ENCODE measurements at places on chromosomes 2 and 18.

- no peaks in the 10 kb centered on the region for H3K27me3 ChIP-seq
- H3K4me1 ChIP-seq = peaks cover 7% of the 10 kb centered on the region
- no peak overlapping the region for H3K27ac ChIP-seq
- H3K4me3 ChIP-seq = no peak overlapping the region
Measured at GRCh38 chr2:148046802-148047201, 25.9 kb downstream of the MBD5 start.

- H3K27me3 ChIP-seq = no peaks in the 10 kb centered on the region
- H3K27ac ChIP-seq = no peak overlapping the region
- no peak overlapping the region for H3K4me3 ChIP-seq
- no peaks in the 10 kb centered on the region for H3K4me1 ChIP-seq
- H3K36me3 ChIP-seq = no peaks in the 10 kb centered on the region
- DNase-seq = no peak
Measured at GRCh38 chr18:26002375-26002910, 88.0 kb downstream of the SS18 start.

DNA sequence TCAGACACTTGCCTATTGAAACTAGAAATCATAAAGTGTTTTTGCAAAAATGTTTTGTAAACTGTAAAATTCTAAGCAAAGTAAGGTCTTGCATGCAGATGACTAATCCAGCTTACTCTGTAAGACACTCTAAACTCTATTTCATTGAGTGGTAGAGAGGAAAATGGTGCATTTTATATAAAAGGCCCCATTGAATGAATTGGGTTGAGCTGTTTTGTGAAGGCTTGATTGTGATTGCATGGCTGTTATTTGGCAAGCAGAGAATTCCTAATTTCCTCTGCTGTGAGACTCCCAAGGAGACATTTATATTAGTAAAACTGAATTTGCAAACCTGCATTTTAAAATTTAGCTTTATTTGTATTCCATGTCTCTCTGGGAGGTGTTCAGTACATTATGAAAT is 234.5 kb downstream of the PARD3B start:
- no peak overlapping the region for H3K4me3 ChIP-seq
- H3K27me3 ChIP-seq = no peaks in the 10 kb centered on the region
- no peak overlapping the region for H3K27ac ChIP-seq
- no peaks in the 10 kb centered on the region for H3K4me1 ChIP-seq
- DNase-seq = no peak

DNA sequence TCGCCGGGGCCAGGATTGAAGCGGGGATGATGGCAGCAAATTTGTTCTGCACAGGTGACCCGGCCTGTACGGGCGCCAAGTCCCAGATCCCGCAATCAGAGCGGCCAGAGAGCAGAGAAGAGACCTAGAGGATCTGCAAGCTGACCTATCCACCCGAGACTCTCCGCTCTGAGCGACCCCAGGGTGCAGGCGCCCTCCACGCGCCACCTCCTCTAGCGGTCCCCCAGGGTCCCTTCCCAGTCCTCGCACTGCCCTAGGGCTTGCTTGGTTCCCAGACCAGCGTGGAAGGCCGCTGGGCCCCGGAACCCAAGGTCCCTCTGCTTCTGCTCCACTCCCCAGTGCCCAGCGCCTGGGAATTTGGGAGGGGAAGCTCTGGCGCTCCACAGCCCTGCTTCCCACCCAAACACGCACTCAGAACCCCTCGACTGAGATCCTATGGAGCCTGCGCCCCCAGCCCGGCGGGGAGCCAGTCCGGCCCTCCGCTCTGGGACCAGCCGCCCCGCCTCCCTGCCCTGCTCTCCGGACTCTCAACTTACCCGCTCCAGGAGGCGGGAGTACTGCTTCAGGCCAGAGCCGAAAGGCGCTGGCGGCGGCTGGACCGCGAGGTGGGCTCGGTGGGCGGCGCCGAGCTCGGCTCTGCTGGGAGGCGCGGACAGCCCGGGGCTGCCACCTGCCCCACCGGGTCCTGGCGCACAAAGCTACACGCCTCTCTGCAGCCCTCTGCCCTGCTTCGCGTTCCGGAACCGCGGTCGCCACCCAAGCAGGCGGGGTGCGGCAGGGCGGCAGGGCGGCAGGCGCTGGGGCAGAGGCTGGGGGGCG is 3.0 kb upstream of the SIX3 start:
- H3K27ac ChIP-seq = no peak overlapping the region
- H3K4me1 ChIP-seq = no peaks in the 10 kb centered on the region
- H3K27me3 ChIP-seq = no peaks in the 10 kb centered on the region
- H3K36me3 ChIP-seq = no peaks in the 10 kb centered on the region
- no peak overlapping the region for H3K4me3 ChIP-seq

DNA sequence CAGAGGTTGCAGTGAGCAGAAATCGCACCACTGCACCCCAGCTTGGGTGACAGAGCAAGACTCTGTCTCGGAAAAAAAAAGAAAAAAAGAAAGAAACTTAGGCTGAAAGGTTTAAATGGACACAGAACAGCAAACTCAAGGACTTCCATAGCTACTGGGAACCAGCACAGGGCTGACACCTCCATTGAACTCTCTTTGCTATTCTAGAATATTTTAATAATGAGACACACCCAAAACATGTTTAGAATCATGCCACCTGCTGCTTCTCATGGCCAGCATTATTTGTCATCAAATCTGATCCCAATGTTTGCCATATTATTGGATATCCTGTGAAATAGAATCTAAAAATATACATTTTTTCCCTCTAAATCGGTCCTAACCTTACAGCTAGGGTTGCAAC is 42.7 kb upstream of the LTBP1 start:
- no peak for DNase-seq
- H3K27me3 ChIP-seq = no peaks in the 10 kb centered on the region
- H3K36me3 ChIP-seq = no peaks in the 10 kb centered on the region
- H3K4me1 ChIP-seq = peaks cover 14% of the 10 kb centered on the region

Data from Karpas-422 (cell line).